ENCODE measurements at places on chromosomes 11 and 22.

GRCh38 chr11:35856756-35857155 lies 87.1 kb upstream of the LDLRAD3 start:
- DNase-seq = no peak

DNA sequence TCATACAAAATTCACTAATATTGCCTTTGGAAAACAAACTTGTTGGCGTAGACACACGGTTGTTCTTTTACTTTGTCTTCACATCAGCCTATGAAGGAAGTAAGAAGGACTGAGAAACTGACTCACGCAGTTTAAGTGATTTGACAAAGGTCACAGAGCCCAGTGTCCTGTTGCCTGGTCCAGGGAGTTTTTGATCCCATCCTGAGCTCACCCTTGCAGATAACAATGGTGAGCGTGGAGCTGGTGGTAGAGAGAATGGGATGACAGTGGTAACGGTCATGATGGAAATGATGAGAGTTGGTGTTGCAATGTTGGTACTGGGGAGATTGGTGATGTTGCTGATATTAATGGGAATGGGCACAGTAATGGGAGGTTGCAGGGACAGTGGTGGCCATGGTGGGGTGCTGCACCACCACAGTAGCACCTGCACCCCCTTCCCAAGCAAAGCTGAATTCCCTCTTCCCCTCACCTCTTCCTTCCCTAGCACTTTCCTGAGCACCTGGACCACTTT lies 22.0 kb downstream of the CREB3L1 start:
- DNase-seq = no peak

- DNase-seq = no peak
These were observed 1.9 kb downstream of the KCNQ1 start for GRCh38 chr11:2446590-2447252.

- DNase-seq = no peak
These were observed 9.0 kb downstream of the PAMR1 start for GRCh38 chr11:35516403-35516802.

DNA sequence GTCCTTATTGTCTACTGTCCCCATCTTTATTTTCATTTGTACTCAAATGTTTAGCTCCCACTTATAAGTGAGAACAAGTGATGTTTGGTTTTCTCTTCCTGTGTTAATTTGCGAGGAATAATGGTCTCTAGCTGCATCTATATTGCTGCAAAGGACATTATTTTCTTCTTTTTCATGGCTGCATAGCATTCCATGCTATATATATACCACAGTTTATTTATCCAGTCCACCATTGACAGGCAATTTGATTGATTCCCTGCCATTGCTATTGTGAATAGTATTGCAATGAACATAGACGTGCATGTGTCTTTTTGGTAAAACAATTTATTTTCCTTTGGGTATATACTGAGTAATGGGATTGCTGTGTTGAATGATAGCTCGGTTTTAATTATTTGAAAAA lies 1545.8 kb upstream of the RAG2 start:
- no peak for DNase-seq

All from CD4-positive, alpha-beta memory T cell (primary cell).